Activated naive CD8-positive, alpha-beta T cell treated with anti-CD3 and anti-CD28 coated beads, Interleukin-2, amount 50 U/mL, for 16 hours (primary cell): ENCODE measurements at places on chromosomes 11 and 22.

- DNase-seq = no peak
These were observed 16.0 kb upstream of the B4GALNT4 start for GRCh38 chr11:353179-353873.

GRCh38 chr22:17012267-17012666, 4.2 kb upstream of the GAB4 start:
- no peak for DNase-seq

- DNase-seq = no peak
These were observed 115.8 kb upstream of the FGF3 start for GRCh38 chr11:69934861-69935494.

GRCh38 chr11:84468235-84468634, 1158.9 kb downstream of the DLG2 start:
- DNase-seq = no peak

DNA sequence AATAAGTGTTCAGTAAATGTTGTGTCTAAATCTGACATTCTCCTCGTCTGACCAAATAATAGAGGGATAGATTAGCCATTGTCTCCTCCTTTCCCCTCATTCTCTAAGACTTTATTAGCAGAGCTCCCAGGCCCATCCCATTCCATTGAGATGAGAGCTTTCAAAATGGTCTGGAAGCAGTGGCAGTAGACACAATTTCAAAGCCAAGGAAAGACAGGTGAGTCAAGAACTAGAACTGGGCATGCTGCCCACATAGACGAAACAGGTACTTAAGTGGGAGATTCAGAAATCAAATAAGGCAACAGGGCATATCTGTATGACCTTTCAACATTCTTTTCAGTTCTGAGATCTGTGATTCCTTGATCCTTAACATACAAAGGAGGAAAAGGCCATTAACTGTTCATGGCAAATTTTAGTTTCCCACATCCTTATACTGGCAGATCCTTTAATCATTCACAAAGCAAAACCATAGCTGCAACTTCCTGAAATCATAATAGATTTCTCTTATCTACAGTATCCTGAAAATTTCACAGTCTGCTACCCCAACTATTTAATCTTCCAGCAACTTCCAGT, 96.6 kb upstream of the KCNA4 start:
- DNase-seq = no peak

GRCh38 chr11:33452836-33453624, 195.8 kb downstream of the HIPK3 start:
- no peak for DNase-seq

- no peak for DNase-seq
These were observed 121.0 kb downstream of the GRIK4 start for GRCh38 chr11:120632579-120632978.

DNA sequence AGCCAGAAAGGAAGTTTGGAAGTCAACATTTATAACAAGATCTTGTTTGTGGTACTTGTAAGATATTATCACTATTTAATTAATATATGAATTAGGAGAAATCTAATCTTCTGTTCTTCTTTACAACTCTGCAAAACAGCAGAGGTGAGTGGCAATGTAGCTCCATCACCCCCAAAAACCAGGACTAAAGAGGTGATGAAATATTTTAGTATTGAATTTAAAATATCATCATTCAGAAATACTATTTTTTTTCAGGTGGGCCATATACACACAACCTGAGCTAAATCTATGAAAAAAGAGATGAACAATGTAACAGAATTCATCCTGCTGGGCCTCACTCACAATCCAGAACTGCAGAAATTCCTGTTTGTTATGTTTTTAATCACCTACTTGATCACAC, at the start of gene OR4C45:
OR4C45 (plus strand) TSS at position 301 of the 400 bp plus-strand sequence.
- DNase-seq = no peak

DNA sequence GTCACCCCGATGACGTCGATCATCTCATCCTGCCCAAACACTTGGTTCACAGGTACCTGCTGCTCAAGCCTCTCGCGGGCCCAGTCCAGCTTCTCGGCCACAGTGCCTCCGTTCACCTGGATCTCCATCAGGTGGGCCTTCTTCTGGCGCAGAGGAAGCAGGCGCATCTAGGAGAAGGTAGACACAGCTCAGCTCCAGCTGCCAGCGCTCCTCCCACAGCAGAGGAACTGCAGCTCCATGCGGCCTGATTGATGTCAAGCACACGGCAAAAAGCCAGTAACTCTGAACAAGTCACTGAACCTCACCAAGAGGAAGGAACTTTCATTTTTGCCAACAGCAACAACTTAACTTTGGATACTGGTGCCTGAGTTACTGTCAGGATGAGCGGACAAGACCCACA, 4.0 kb downstream of the RPL3 start:
- no peak for DNase-seq

GRCh38 chr11:96456111-96456510, 66.3 kb downstream of the JRKL start:
- no peak for DNase-seq

DNA sequence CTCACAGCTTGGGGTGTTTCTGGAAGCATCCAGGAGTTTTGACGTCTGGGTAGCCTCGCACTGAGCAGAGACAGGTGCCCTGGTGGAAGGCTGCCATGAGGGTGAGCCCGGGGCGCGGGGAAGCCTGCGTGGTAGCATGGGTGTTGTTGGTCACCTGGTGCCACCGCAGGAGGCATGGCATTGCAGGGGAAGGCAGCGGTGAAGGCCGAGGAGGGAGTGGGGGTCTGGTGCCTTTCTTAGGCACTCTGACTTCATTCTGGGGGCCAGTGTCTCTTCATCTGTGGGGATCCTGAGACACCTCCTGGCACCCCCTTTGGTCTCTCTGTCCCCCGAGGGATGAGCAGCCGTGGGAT, 271.2 kb downstream of the TBC1D22A start:
- no peak for DNase-seq

DNA sequence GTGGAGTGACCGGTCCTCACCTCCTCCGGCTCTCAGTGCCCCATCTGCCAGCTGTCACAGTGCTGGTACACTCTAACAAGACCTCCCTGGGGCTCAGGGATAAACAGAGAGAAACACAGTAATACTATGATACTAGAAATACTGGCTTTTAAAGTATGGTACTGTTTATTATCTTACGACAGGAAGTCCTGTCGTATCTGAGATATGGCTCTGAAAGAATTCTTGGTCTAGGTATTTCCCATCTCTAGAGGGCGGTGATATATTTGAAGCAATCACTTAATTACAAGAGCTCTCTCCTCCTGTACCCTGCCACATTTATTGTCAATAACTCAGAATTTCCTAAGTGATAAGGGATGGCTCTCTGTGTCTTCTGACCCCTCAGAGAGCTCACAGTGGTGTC, 119.1 kb downstream of the RRM1 start:
- DNase-seq = no peak

DNA sequence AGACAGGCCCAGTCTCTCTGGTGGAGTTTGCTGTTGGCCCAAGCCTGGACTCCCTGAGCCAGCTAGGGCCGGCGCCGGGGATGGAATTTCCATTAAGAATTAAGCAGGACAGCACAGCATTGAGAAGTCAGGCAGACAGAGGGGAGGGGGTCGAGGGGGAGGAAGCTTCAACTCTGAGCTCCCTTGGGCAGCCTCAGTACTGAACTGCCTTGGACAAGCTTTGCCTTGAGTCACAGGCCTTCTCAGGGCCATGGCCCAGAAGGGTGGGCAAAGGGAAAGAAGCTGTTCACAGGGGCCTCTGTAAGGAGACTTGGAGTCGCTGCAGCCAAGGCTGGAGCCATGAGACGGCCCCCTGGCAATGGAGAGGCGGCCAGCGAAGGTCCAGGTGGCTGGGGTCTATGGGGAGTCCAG, 2.6 kb upstream of the INSC start:
- no peak for DNase-seq

DNA sequence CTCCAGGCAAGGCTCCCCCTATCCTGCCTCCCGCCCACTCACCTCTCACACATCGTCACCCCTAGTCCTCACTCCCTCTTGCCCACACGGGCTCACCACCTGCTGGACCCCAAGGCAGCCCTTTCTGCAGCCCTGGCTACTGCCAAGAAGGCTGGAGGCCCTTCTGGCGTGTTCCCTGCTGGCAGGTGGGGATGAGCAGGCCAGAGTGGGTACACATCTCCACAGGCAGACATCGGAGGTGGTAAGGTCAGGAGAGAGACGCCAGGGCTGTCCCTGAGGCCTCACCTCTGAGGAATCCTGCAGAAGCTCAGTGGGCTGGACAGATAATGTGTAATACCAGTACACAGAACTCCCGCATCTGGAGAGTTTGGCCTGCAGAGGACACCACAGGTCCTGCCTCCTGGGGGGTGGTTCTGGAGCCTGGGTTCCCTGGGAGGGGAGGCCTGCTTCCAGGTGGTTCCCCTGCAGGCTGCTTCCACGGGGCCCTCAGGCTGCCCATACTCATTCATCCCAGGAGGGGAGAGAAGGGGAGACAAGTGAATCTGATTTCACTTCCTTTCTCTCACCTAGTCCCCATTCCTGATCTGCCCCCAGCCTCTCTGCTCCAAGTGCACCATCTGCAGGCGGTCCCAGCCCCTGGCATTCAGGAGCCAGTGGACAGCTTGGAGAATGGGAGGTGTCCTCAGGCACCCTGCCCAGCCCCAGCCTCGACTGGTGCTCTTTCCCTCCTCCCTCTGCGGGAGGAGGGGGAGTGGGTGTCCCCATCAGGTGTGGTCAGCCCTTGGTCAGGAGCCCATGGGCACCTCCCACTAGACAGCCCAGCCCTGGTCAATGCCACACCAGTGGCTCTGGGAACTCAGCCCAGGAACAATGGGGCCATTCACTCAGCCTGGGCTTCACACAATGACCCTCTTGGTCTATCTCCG, 6.1 kb upstream of the CHST1 start:
- DNase-seq = no peak

DNA sequence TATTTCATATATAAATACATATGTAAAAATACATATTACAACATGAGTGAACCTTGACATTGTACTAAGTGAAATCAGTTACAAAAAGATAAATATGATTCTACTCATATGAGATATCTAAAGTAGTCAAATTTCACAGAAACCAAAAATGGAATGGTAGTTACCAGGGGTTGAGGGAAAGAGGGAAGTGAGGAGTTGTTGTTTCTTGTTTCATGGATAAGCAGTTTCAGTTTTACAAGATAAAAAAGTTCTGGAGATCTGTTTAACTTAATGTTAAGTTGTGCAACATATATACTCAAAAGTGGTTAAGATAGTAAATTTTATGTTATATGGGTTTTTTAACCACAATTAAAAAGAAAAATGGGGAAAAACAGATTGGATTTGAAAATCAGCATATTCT, 107.7 kb downstream of the ELP4 start:
- no peak for DNase-seq

DNA sequence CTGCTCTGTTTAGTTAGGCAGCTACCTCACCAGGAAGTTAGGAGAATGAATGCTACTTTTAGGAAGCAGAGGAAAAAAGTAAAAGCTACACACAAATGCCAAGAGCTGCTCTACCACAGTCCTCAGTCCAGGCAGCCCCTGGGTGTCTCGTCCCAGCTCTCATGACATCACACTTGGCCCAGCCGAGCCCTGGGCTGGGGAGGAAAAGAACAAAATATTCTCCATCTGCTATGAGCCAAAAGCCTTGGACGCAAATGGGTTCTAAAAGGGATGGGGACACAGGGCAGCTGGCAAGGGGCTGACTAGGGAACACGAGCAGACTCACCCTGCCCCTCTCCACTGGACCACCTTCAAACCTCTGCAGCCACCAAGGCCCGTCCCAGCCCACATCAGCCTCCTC, 26.1 kb downstream of the TMEM184B start:
- no peak for DNase-seq

DNA sequence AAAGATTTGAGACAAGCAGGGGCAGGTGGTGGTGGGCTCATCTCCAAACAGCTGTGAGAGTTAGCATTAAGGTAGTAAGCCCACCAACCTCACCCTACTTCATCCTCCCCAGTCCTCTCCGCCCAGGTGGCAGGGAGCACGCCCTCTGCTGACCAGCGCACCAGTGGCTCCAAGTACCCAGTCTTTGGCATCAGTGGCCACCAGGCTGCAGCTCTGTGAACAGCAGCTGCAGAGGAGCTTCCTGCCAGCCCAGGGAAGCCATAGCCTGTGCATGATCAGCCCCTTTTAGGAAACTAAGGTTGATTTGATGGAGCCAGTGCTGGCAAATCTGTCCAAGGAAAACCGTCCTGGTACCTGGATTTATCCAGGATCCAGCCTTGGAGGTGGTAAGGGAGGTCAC, 21.7 kb downstream of the CAVIN3 start:
- DNase-seq = no peak

- no peak for DNase-seq
These were observed 858.7 kb upstream of the RAG2 start for GRCh38 chr11:37456746-37457145.

GRCh38 chr11:2300936-2301630, 635 bp downstream of the C11orf21 start:
- no peak for DNase-seq

- DNase-seq = no peak
These were observed 61.5 kb downstream of the TMPRSS5 start for GRCh38 chr11:113644605-113645004.

- no peak for DNase-seq
These were observed 3.2 kb downstream of the CTSD start for GRCh38 chr11:1760351-1761109.

DNA sequence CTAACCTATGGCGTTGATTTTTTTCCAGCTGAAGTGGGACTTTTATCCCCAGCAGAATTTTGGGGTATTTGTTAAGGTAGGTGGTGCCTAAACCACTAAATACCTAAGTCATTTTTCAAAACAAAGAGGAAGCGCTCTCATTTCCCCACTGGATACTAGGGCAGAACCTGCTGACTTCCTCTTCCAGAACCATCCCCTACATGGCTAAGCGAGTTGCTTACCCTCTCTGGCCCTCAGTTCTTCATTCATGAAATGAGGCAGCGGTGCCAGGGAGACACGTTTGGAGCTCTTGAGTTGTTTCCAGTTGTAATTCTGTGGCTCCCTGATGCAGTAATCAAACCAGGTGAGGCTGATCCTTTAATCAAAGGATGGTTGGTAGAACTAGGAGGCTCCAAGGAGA, 10.0 kb upstream of the MTMR3 start:
- DNase-seq = no peak

DNA sequence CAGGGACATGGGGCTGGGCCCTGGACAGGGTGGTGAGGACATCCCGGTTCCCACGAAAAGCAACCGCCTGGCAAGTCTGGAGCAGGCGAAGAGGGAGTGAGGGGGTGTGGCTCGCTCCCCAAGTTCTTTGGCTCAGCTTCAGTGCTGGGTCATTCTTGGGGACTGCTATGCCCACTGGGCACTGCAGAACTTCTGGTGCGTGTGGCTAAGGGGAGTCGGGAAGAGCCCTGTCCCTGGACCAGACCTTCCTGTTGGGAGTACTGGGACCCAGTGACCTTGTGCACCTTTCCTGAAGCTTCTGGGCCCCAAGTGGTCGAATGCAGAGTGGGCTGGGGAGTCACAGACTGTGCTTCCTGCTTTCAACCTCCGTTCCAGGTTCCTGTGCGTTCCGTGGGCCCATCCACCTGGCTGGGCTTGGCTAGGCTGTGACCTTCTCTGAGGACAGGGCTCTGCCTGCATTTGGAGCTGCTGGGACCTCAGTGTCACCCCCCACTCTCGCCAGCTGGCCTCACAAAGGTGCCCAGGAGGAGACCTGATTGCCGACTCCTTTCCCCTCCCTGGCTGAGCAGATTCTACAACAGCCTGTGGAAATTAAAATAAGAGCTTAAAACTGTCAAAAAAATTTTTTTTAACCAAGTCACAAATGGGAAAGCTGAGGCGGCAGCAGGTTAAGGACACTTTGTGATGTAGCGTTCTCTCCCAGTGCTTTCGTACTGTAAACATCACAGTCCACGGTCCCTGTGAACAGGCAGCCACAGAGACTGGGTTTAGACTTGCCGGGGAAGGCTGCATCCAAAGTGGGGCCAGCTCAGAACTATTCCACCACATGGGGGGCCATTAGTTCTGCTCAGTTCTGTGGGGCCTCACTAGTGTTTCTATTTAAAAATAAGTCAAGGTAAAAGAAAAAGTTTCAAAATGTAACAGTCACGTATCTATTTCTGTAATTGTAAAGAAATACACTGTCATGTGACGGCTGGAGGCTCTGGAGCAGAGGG, 63.8 kb upstream of the WNT7B start:
- no peak for DNase-seq
